T-helper 1 cell (primary cell): ENCODE measurements at places on chromosomes 3 and 15.

DNA sequence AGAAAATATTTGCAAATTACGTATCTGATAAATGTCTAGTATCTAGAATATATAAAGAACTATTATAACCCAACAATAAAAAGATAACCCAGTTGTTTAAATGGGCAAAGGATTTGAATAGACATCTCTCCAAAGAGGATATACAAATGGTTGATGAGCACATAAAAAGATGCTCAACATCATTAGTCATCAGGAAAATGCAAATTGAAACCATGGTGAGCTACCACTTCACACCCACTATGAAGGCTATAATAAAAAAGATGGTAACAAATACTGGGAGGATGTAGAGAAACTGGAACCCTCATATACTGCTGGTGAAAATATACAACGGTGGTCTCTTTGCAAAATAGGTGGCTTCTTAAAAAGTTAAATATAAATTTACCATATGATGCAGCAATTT is 28.0 kb downstream of the RAD51 start:
- DNase-seq: no peak

GRCh38 chr15:38844736-38845135 is 280.1 kb upstream of the RASGRP1 start:
- no peak for DNase-seq

DNA sequence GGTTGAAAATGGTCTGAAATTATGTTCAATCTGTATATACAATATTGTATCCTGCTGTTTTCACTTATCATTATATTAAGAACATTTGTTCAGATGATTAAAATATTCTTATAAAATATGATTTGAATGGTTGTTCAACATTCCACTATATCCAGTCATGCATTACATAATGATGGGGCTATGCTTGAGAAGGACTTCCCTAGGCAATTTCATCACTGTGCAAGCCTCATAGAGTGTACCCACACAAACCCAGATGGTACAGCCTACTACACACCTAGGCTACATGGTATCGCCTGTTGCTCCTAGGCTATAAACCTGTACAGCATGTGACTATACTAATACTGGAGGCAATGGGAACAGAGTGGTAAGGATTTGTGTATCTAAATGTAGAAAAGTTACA is 30.5 kb downstream of the SLC7A14 start:
- DNase-seq: no peak

GRCh38 chr15:96329403-96329981 is 1.0 kb upstream of the NR2F2 start:
- DNase-seq: no peak

- no peak for DNase-seq
Measured at GRCh38 chr3:69710153-69710977, 28.9 kb upstream of the MITF start.

- no peak for DNase-seq
Measured at GRCh38 chr3:79056498-79056897, 711.3 kb downstream of the ROBO1 start.

DNA sequence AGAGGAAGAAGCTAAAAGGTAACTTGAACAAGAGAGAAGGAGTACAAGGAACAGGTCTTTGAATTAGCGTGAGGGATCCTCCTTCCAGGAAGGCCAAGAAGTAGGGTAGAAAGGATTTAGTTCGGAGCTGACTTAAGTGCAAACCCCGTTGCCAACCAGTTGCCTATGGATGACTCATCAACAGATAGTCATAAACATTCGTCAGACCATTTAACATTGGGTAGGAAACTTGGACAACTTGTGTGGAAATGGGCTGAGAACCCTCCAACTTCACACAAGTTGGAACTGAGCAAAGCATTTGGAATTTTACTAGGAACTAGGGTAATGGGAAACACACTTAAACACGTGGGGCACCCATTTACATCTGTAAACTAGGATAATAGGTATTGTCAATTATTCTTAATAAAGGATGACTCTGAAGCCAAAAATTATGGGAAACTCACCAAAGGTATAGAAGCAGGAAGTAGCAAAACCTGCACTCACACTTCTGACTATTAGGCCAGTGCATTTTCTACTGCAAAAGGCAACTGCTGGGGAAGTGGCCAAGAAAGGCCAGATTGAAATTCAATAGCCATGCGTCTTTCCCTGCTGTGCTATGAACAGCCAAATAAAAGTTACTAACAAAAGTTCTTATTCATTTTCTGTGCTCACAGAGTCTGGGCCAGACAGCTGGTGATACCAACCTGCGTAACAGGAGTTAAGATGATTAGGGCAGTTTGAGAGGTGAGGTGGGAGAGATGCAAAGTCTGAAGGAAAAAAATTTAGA is 174.5 kb upstream of the TMC3 start:
- DNase-seq: no peak

DNA sequence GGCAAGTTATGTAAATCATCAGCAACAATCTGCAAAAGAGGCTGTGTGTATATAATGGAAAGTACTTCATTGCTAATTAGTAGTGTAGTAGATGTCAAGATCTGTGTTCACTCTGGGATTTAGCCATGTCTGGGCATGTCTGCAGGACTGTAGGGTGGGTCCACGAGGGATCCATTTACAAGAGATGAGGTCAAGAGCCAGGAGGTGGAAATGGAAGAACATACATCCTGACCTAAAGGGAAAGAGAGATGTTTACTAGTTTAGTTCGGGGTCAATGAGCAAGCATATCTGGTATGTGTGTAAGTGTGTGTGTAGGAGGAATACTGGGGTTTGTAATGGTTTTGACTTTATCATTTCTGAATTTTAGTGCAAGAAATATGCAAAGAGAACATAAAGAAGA is 171.5 kb upstream of the NANOGP8 start:
- no peak for DNase-seq

DNA sequence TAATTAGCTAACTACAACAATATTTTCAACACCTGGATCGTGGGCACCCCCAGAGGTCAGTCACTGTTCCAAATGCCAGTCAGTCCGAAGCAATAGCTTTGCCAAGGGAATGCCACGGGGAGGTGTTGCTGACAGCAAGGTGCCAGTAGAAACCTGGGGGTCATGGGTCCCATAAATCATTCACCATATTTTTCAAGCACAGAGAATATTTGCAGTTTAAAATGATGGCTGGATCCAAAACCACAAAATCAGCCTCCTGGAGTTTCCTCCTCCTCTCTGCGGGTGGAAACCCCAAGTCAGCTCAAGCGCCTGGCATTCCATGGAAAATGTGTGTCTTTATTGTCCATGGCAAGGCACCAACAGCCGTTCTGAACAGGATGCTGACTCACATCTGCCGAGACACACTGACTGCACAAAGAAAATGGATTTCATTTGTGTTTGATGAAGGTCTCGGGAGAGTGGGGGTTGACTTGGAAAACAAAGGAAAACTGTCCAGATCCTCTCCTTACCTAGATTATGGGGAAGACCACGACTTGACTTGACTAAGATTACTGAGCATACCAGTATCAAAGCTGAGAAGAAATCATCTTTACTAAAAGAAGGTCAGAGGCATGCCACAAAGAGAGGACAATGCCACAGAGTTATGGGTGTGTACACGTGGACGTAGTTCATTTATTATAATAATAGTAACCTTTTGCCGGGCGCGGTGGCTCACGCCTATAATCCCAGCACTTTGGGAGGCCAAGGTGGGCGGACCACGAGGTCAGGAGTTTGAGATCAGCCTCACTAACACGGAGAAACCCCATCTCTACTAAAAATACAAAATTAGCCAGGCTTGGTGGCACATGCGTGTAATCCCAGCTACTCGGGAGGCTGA is 26.4 kb downstream of the ANXA2 start:
- no peak for DNase-seq

DNA sequence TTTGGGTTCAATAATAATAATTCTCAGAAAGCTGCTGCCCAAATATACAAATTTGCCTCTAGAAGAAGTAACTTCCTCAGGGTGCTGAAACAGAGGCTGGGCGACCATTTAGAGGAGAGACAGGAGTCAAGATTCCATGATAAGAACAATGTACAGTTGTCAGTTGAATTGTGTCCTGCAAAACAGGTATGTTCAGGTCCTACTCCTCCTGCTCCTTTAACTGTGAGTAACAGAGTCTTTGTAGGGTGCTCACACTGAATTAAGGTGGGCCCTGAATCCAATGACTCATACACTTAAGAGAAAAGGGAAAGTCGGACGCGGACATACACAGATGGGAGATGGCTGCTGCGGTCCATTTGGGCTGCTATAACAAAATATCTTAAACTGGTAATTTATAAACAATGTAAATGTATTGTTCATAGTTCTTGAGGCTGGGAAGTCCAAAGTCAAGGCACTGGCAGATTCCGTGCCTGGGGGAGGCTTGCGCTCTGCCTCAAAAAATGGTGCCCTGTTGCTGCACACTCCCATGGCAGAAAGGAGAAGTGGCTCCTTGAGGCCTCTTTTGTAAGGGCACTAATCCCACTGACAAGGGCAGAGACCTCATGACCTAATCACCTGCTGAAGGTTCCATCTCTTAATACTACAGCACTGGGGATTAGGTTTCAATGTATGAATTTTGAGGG is 55.1 kb downstream of the MB21D2 start:
- DNase-seq: no peak

DNA sequence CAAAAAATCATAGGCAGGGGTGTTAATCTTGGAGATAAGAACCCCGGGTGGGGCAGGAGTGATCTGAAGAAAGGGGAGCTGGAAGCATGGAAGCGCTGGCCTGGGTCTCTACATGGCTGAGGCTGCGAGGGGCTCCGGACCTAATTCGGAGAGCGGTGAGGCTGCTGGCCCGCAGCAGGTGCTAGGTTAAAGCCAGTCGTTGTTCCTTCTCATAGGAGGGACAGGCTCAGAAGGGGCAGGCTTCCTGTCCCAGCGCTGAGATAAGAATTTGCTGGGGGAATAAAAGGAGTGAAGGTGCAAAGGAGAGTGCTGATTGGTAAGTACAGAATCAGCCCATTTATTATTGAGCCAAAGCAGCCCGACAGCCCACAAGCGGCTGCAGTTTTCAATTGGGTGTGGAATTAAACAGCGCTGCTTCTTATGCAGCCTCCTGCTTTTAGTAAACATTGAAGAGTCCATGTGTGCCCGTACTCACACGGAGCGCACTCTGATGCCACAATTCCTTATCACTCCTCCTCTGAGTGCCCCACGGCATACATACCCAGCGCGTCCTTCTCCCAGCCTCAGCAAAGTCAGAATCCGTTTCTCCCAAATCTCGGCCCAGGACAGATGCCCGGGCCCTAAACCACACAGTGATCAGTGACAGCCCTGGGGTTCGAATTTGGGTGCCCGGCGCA is 17.1 kb downstream of the CHST13 start:
- DNase-seq: no peak

DNA sequence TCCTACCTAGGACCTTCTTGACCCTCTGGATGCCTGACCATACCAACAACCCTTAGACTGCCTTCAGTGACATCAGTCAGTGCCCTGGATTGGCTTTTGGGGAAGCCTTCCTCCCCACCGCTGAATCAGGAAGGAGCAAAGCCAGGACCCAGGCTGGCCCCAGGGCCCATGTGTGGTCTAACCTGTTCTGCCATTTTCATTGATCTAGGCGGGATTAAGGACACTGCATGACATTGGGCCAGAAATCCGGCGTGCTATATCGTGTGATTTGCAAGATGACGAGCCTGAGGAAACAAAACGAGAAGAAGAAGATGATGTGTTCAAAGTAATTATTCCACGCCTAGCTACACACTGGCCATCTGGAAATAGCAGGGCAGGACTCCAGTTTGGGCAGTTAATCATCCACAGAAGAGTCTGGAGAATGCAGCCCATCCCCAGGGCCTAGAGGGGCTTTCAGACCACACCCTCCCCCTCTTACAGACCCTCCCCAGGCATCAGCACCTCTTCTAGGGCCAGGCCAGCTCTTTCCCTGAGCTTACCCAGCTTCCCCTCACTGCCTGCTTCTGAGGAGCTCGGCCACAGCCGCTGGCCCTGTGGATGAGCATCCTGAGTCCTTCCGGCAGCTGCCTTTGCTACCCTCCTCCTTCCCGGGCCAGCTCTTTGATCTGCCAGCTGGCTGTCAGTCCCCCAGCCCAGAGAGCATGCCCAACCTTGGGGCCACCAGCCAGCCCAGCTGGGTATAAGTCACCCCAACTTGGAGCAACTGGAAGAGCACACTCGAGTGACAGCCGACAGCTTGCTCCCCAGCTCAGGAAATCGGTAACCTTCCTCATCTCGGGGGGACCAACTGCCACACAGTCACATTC is 45.9 kb downstream of the CHDH start:
- no peak for DNase-seq

DNA sequence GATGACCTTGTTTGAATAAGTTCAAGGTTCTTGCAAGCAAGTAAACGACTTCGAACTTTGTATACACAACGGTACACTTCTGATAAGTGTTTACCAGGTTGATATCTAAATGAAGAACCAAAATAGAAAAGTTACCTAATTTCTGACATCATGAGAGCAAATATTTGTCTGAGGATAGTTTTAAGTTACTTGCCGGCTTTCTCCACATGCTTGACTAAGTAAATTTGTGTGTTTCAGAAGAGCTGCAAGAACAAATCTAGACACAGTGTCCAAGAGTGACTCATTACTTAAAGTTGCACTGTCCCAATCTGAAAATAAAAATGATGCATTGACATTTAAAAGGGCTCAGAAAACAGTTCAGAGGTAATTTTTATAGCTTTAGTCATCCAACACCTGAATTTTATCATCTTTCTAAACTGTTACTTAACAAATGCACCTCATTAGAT is 115.1 kb downstream of the HERC1 start:
- no peak for DNase-seq
